ENCODE measurements at places on chromosomes 7 and 10.

GRCh38 chr10:72785409-72785808, 93.5 kb downstream of the MCU start:
- no peak for DNase-seq

DNA sequence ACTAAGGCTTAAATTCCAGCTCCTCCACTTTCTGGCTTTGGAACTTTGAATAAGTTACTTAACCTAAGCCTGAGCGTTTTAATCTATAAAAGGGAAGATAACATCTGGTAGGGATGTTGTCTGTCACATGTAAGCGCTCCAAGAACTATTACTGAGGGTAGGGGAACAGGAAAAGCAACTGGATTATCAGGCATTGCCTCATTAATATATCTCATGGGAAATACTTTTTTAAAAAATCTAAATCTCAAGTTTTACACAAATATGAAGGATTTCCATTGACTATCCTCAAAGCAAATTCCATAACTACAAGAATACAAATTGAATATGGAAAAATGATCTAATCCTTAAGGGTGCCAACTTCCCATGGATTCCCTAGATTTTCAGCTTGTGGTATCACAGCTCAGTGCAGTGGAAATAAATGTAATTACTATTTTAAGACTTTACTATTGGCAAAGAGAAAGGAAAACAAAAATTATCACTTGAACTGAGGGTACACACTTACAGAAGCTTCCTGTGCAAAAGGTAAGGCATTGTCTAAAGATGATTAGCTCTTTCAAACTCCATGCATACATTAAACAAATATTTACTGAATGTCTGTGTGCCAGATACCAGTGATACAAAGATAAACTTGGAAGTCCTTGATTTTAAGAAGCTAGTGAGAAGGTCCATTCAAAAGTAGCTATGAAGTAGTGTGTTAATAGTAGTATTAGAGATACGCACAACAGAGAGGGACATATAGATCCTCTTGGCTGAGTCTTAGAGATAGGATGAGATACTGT, 38.4 kb downstream of the NT5C2 start:
- no peak for DNase-seq

GRCh38 chr7:153886506-153887441, 165.4 kb upstream of the DPP6 start:
- no peak for DNase-seq

DNA sequence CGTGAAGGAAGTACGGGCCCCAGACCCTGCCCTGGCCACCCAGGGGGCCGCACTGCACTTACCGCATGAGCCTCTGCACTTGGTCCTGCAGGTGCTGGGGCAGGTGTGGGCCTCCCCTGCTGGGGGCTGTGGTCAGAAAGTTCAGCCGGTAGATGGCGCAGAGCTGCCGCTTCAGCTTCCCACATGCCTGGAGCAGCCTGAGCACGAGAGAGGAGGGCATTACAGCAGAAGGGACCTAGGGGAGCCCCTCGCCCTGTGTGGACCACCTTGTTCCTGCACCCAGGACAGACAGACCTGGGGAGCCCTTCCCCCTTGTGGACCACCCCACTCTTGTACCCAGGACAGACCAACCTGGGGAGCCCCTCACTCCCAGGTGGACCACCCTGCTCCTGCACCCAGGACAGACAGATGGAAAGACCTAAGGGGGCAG, 8.7 kb upstream of the PYROXD2 start:
- no peak for DNase-seq

DNA sequence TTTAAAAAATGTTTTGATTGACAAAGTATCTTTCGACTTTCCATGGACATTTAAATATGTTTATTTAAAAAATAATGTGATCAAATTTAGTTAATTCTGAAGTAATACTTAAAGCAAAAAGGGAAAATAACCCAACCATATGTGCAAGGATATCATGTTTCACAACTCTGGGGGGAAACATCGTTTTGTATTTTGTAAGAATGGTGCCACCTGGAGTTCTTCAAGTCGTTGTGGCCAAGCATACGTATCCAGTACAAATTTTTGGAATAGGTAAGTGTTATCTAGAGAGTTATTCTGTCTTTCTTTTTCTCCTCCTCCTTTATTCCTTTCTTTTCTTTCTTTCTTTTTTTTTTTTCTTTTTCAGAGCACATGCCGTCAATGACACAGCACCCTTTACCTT, 176.2 kb upstream of the CSTF2T start:
- no peak for DNase-seq

DNA sequence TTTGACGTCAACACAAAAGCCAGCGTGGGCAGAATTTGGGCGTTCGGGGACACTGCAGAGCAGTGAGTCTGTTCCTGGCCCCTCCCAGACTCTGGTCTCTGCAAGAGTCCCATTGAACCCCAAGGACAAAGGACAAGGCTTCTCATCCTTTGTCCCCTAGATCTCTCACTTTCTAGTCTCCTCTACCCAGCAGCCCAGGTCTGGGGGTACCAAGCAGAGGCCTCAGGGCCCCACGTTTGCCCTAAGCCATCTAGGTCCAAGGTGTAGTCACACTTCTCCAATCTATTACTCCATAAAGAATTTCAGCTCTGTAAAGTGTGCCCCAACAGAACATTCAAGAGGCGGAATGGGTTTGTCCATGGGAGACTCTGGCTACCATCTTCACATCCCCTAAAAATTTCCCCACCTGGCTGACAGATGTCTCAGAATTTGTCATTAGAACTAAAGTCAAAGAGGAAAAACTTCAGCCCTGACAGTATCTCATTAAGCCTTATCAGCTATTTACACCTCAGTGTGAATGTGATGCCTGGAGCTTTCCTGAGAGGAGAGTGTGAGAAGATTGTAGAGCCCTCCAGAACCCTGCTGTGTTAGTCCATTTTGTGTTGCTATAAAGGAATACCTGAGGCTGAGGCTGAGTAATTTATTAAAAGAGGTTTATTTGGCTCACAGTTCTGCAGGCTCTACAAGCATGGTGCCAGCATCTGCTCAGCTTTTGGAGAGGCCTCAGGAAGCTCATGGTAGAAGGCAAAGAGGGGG, 81.4 kb upstream of the HABP2 start:
- DNase-seq = no peak

DNA sequence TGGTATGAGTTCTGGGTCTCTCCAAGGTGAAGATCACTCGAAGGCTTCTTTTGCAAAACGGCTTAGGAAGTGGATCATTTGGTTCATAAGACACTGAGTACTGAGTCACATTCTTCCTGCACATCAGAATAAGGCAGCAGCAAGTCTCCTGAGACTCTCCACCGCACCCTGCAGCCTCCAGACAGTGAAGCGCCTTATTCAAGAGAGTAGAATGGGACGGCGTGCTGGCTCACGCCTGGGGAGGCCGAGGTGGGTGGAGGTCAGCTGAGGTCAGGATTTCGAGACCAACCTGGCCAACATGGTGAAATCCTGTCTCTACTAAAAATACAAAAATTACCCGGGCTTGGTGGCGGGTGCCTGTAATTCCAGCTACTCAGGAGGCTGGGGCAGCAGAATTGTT, 70.3 kb downstream of the C10orf143 start:
- DNase-seq = no peak

- DNase-seq = no peak
These were observed 41.9 kb downstream of the DGKI start for GRCh38 chr7:137804836-137805235.

GRCh38 chr10:50286517-50286916, 35.2 kb upstream of the ASAH2 start:
- no peak for DNase-seq

DNA sequence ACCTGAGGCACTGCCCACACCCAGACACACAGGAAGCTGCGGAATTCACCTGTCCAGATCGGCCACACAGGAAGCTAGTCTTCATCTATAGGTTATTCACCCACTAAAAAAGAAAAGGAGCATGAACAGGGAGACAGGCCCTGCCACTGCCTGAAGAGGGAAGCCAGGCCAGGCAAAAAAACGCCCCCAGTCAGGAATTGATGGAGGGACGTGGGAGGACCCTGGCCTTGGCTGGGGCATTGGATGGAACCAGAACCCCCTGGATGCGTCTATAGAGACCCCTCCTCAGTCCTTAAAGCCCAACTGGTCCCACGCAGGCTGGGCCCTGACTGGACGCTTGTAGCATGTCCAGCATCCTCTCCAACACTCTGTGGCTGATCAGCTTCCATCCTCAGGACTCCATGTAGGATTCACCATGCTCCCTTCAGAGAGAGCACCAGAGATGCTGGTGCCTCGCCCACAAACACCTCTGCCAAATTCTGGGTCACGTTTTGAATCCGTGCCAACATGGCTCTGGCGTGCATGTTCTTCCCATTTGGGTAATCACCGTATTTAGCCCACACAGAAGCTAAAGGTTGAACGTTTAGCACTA, 259.3 kb upstream of the TCERG1L start:
- DNase-seq = no peak

GRCh38 chr7:150951181-150951520, 27.0 kb downstream of the KCNH2 start:
- DNase-seq = no peak

DNA sequence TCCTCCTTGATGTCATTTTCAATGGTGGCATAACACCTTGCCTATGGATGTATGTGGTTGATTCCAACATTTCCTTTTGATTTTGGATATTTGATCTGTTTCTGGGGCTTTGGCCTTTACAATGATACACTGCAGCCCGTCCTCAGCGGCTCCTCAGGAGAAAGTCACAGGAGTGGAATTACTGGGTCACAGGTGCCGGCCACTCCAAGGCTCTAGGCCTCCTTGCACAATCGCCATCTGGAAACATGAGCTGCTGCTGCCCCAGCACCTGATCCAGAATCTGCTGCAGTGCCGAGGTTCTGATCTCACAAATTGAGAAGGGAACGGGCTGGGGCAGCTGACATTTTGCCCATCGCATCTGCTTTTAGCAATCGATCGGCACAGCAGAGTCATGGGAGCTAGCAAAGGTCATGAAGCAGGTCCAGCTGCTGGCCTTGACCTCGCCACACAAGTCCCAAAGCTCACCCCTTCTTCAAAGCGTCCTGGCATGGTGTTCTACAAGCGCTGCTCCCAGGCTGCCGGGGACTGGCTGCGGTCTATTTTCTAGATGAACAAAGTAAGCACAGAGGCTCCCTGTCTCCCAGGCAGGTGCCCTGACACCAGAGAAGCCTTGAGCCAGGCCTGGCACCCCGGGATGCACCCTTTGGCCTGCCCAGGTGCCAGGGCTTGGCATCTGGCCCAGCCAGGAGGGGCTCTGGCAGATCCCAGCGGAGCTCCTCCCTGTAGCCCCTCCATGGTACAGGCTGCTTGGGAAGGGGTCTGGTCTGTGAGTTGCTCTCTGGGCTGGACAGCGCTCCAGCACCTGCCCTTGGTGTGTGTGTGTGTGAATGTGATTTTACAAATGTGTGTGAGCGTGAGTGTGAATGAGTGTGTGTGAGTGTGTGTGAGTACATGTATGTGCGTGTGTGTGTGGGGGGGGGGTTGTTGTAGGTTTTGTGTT, 201.8 kb downstream of the GLRX3 start:
- no peak for DNase-seq

DNA sequence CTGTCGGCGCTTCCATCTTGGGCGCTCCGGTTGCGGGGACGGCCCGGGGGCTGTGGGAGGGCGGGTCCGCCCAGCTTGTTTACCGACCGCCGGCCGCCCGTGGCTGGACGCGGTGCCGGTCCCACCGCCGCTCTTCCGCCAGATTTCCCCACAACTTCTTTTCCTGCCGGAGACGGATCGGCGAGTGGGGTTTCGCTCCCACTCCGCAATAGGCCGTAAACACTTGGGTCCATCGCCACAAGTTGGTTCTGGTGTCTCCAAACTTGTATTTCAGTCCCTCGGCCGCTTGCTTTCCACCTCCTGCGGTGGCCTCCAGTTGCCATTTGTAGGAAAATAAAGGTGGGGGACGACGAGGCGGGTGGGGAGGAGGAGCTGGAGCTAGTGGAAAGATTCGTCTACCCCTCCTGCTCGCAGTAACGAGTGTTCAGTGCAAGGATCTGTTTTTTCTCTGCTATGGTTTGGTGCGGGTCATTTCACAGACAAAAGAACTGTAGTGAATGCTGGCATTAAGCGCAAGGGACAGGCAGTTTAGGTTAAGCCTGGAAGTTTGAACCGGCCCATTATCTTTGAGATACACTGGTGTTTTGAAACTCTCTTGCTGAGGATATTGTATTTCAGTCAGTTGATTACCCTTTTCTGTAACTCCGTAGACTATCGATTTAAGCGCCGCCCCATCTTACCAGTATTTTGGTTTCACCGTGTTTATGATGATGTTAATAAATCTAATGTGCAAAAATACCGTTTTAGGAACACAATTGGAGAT, 24.3 kb upstream of the ZRANB1 start:
- DNase-seq = peak; percentile 27

- DNase-seq = no peak
These were observed 410.3 kb downstream of the KIF20B start for GRCh38 chr10:90111671-90112070.

- no peak for DNase-seq
These were observed 36.1 kb downstream of the CRHR2 start for GRCh38 chr7:30646154-30646553.

DNA sequence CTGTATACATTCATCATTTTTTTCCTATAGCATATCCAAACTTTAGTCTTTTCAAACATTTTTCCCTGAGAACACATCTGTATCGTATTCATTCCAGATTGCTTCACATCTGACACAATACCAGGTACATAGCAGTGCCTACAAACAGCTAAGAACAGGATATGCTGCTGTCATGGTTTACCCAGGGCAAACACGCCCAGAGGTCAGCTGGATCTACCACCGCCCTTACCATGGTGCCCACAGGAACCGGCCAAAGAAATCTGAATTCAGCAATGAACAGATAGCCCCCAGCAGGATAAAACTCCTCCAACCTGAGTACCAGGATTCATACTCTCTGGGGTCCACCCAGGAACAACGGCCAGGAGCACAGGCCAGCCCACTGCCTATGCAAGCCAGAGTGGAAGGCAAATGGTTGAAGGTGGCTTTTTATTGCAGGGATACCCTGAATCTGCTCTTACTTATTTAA, 43.0 kb downstream of the TNS3 start:
- no peak for DNase-seq

DNA sequence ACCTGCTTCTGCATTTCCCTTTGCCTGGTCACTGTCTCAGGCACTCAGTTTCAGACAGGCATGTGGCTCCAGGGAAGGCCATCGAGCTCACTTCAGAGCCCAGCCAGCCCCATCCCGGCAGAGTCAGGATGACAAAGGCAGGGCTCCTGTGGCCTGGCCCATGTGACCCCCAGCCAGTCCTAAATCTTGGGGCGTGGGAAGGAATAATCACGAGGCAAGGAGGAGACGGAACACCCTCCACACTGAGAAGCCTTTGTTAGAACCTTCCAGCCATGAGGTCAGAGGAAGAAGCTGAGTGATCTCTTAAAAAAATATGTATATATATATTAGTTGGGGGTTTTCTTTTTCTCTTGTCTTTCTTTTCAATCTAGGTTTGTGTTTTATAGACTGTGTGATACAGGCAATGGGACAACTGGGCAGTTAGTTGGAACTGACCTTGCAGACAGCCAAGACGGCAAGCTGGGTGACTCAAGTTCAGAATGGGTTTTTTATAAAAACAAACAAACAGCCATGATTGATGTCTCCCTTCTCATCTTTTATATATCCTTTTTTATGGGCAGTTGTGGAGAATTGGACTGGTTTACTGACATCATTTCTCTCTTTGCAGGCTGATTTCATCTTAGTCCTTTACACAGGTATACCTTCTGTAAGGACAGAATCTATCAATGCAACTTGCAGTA, 60.8 kb downstream of the CHN2 start:
- no peak for DNase-seq

- no peak for DNase-seq
These were observed 41.8 kb downstream of the COL17A1 start for GRCh38 chr10:104043854-104044253.
